T follicular helper cell (primary cell): ENCODE measurements at places on chromosomes 3 and 15.

DNA sequence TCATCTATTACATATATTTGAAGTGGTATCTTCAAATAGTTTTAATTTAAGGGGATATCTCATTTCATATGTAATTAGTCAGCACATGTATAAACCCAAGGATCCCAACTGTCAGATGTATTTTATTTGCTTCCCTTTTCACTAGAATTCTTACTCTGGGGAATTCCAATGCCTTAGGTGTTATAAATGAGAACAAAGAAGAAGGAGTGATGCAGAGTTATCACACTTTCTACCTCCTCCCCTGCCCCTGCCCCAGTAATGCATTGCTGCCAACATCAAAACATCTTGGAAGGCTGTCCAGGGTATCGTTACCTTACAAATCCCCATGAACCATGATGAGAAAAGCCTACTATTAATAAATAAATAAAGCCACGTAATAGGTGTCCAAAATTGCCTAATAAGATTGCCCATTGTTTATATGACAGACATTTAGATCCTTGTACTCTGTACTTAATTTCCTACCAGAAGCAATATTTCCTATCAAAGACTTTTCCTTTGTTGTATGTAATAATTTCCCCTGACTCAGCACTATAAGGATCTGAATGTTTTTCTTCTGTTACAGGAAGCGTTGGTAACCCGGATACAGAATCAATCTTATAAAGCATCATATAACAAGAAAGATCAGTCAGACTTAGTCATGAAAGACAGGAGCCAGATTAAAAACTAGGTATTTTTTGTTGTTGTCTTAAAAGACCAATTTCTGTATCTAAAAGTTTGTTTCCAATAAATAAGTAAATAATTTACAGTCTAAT lies 38.8 kb downstream of the CBLB start:
- no peak for DNase-seq

GRCh38 chr3:39232859-39233258 lies 40.5 kb upstream of the XIRP1 start:
- DNase-seq = no peak

- DNase-seq = no peak
These were observed 41.8 kb downstream of the FILIP1L start for GRCh38 chr3:100072326-100073048.

DNA sequence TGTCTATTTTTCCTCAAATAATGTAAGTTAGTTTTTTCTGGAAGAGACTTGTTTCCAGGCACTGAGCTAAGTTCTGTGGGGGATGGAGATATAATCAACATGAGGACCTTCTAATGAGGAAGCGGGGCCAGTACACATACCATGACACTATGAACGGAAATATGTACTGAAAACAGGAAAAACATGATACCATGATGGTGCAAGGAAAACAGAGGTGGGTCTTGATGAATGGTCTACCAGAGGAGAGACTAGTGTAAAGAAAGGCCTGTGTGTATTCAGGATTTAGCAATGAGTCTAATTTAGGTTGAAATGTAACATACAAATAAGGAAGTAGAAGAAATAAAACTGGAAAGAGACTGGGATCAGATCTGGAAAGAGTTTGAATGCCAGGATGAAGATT lies 38.9 kb upstream of the TPRG1 start:
- no peak for DNase-seq

- DNase-seq = no peak
These were observed 88.2 kb upstream of the TSC22D2 start for GRCh38 chr3:150319900-150320299.

- no peak for DNase-seq
These were observed 108.7 kb upstream of the ALDH1A3 start for GRCh38 chr15:100770661-100771584.

- no peak for DNase-seq
These were observed 612 bp downstream of the UBA5 start for GRCh38 chr3:132660811-132661070.
